ENCODE measurements at places on chromosomes 2 and 18. TPM values are rescaled to one million over a fixed set of nuclear protein-coding genes. Genes with fewer than 3 reads are reported as not detected.

The TAF1B gene
- 5.7 TPM for total RNA-seq

The AQP12B gene
- total RNA-seq: not detected

The VWC2L gene
- not detected for total RNA-seq

The AFF3 gene
- total RNA-seq: 2.3 TPM

The SCYGR4 gene
- total RNA-seq: not detected

The DSG1 gene
- total RNA-seq: 2.5 TPM

DNA sequence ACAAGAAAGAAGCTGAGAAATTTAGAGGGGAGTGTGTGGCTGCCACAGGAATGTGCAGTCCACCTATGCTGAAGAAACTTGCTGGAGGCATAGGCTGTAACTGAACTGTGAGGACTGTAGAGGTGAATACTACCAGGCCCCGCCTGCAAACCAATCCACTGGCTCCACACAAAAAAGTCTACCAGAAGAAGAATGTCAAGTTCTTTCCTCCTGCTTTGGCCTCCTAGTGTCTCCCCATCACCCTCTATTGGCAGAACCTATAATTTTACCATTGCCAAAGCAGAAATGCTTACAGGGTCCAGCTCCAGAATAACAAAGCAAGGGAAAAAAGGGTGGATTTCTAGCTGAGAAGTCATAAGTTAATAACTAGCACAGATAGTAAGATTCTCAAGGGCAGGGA is 5.9 kb upstream of the ATP5MC3 start:
- no peak for DNase-seq

DNA sequence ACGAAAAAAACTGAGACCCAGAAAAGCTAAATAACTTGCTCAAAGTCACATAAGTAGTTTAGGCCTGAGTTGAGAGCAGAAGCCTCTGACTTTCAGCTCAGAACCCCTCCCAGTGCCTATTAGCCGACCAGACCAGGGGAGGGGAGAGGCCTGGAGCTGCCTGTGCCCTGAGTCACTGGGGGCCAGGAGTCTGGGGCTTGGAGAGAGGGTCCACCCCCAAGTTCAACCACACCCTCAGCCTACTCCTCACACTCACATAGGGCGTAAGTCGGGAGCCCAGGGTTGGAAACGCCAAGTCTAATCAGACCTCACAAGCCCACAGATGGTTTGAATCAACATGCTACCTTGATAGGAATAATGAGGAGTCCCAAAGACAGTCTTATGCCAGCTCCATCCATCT is 12.6 kb upstream of the PKDCC start:
- DNase-seq: no peak

DNA sequence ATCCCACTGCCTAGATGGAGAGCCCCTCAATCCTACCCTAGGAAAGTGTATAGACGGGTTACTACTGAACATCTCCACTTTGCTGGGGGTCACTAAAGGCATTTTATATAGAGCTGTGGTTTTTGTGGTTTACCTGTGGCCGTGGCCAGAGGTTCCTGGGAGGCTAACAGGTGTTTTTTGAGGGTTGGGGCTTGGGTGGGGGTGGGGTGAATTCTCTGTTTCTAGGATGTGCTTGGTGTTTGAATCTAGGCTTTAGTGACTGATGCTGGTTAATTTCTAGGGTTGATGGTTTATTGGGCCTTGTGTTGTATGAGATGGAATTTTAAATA is 7.7 kb downstream of the HOXD8 start:
- no peak for DNase-seq

DNA sequence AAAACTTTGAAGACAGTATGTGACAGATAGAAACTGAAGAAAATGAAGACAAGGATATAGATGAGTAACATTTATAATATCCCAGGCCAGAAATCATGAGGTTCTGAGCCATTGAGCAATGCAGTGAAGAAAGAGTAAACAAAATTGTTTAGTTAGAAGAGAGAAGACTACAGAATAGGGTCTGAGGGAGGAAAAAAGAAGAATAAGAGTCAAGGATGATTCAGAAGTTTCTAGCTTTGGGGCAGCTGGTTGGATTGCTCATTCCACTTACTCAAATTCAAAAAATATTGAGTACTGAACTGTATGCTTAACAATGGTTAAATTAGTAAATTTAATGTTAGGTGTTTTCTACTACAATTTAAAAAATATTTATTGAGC is 155.0 kb upstream of the OTX1 start:
- no peak for DNase-seq

DNA sequence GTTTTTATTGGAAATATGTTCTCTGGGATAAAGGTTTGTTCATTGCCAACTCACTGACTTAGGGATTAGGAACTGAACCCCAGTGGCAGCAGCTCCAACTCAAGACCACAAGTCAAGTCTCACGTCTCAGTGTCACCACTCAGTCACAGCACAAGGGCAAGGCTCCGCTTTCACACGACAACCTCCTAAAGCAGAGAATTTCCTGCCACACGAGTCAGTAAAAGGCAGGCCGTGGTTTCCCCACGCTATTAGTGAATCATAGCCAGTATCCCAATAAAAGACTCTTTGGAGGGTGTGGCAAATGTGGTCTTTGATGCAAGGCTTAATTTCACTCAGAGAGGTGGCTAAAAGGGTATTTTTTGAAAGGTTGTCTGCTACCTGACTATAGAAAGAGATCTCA is 57.6 kb downstream of the PIEZO2 start:
- no peak for DNase-seq

GRCh38 chr18:46672062-46672970 is 15.3 kb upstream of the LOXHD1 start:
- DNase-seq: no peak

DNA sequence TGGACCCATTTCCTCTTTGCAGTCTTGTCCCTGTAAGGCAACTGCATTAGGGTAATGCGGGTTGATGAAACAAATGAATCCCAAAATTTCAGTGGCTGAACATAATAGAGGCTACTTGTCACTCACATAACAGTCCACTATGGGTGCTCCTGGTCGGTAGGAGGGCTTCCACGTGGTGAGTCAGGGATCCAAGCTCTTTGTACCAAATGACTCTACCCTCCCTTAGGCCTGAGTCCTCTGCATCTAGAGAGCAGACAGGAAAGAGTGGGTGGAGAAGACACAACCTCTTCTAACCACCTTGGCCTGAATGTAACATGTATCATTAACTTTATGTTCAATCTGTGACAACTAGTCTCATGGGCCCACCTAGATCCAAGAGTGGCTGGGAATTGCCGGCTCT is 86.2 kb upstream of the HAAO start:
- no peak for DNase-seq

GRCh38 chr2:238719641-238720040 is 128.2 kb upstream of the TWIST2 start:
- DNase-seq: no peak

GRCh38 chr2:726169-726568 is 49.0 kb upstream of the TMEM18 start:
- DNase-seq: no peak

DNA sequence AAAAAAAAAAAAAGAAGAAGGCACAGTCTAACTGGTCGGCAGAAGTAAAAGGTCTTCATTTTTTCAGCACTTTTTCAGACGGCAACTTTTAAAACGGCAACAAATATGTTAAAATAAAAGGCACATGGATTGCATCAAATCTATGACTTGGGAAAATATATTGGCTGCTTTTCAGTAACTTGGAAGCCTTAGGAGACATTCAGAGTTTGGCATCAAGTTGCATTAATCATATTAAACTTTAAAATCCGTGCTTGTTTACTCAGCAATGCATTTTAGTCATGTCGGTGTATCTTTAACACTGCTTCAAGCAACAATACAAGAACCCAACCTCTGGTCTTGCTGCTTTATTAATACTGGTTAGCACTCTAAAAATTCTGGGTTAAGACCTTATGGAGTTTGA is 111.1 kb downstream of the MEP1B start:
- DNase-seq: no peak

Data from left lobe of liver (tissue), 2 donors.